ENCODE measurements at places on chromosomes 2 and 18. TPM values are rescaled to one million over a fixed set of nuclear protein-coding genes. Genes with fewer than 3 reads are reported as not detected.

Gene AGXT
- not detected for polyA plus RNA-seq

Gene CFAP65
- polyA plus RNA-seq, result not detected

Gene SLC9A4
- polyA plus RNA-seq, result not detected

Gene HOXD1
- not detected for polyA plus RNA-seq

Gene ABCG8
- polyA plus RNA-seq, result 0.09 TPM

Gene NEU2
- not detected for polyA plus RNA-seq

DNA sequence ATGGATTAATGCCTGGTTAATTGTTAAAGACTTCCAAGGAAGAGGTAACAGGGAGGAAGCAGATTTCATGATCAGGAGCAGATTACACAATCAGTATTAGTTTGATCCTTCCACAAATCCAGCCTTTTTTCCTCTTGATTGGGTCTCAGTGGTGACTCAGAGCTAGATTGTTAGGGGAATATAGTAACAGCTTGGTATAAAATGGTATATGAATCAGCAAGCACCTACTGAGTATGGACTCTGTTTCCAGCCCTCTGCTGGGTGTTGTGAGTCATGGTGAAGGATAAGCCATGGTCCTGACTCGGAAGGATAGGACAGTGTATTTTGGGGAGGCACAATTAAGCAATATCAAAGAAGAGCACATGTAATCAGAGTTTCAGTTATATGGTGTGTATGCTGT lies 272.4 kb upstream of the DPP10 start:
- no peak for DNase-seq

- DNase-seq, result no peak
Observed at GRCh38 chr18:26809346-26809745, 56.2 kb downstream of the AQP4 start.

- DNase-seq, result no peak
Observed at GRCh38 chr18:57533006-57533867, 53.3 kb downstream of the FECH start.

GRCh38 chr2:20111311-20112131 lies 60.1 kb upstream of the LAPTM4A start:
- DNase-seq, result no peak

GRCh38 chr2:74009577-74009976 lies 24.9 kb downstream of the TET3 start:
- DNase-seq, result no peak

Measured in CD4-positive, CD25-positive, alpha-beta regulatory T cell (primary cell).